ENCODE measurements at places on chromosomes 5 and 9.

DNA sequence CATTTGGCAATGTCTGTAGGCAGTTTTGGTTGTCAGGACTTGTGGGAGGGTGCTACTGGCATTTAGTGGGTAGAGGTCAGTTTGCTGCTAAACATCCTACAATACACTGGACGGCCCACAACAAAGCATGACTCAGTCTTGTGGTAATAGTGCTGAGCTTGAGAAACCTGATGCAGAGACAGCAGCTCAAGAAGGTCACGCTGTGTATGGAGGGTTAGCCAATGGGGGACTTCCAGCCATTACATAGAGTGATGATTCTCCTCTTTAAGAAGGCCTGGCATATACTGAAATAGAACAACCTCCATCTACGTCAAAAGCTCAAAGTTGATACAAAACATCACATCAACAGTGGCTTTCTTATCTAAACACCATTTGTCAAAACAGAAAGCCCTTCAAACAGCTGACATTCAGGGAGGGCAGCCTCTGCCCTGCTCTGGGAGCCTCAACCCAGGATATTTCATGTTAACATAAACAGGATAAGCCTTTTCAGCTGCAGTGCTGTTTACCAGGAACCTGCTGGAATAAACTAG is 143.0 kb downstream of the GPBP1 start:
- peak; percentile 37 for DNase-seq

DNA sequence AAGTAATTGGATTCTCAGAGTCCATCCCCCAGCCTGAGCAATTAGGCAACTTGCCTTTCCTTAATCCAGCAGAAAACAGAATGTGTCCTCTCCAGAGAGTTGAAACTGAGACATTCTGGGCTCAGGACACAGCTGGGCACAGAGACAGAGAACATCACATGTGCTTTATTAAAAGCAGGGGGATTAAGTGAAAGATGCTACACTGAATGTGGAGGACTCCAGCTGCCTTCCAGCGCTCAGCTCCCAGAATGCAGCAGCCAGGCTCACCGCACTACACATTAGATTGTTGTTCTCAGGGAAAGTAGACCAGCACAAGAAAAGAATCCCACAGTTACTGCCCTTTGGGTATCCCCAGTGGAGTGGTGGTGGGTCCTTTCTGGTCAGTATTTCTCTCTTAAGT is 141.6 kb upstream of the IL12B start:
- peak; percentile 48 for DNase-seq

- no peak for DNase-seq
Observed at GRCh38 chr9:132441404-132441803, 31.4 kb downstream of the CFAP77 start.

DNA sequence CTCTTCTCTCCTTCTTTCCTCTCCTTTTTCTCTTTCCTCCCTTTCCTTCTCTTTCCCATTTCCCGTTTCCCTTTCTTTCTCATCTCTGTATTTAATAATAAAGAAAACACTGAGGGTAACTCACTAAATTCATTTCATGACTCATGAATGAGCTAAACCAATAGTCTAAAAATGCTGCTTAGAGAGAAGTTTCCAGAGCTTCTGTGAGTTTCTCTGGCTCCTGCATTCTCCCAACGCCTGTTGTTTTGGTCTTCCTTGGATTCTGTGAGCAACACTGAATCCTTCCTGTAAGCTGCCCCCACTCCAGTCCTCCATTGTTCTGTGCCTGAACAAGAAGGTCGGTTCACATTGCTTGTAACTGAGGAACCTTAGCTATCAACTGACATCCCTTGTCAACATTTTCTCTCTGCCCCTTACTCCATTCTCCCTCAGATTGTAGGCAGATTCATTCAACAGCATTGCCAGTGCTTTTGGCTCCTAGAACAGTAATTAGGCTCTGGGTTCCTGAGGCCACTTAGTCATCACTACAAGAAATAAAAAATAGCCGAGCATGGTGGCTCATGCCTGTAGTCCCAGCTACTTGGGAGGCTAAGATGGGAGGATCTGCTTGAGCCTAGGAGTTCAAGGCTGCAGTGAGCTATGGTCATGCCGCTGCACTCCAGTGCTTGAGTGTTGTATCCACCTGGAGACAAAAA is 237.7 kb upstream of the KLF4 start:
- no peak for DNase-seq

DNA sequence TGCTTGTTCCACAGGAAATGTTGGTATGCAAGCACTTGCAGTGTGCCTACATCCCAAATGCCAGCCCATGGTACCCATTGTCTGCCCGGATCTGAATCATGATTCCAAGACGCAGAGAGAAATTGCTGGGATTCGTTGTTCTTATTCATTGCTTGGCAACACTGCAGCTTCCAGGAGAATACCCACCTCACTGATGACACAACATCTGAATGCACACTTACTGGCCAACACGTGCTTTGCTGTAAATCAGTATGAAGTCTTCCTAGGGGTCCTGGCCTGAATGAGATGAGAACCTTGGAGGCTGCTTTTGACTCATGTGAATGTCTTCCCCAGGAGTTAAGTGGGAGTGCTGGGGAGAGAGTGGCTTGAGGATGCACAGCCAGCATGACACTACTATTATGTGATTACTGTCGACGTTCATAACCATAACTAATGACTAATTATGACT is 11.6 kb downstream of the SRD5A1 start:
- no peak for DNase-seq

- no peak for DNase-seq
Observed at GRCh38 chr5:130272837-130273236, 368.6 kb downstream of the CHSY3 start.

DNA sequence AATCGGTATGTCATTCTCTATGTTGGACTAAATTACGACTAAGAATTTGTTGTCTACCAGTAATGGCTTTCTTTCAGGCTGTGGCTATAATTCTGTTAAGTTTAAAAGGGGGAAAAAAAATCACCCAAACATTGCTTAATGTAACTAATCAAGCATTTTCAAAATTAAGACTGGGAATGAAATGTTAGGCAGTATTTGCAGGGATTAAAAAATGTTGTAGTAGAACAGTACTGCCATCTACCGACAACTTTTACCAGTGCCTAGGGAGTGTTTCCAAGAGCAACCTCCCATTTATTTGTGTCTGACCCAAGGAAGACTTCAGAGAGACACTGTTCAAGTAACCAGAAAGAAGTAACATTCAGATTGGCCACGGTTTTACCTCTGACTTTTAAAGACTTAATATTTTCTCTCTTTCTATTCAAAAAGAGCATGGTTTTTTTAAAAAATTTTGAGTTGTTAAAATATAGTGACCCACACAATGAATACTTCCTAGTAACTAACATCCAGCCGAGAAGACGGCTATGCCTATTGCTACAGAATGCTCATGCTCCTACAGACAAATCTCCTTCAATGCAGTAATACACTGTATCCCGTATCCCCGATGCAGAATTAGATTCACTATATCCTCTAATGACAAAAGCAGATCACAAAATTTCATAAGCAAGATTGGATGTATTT is 92.4 kb downstream of the ARL15 start:
- peak; percentile 70 for DNase-seq

- DNase-seq, result no peak
Observed at GRCh38 chr9:78879324-78880100, 582.6 kb downstream of the PSAT1 start.

- DNase-seq, result no peak
Observed at GRCh38 chr9:32992595-32993238, 8.7 kb downstream of the APTX start.

GRCh38 chr9:126624912-126625311 is 11.2 kb downstream of the LMX1B start:
- no peak for DNase-seq

DNA sequence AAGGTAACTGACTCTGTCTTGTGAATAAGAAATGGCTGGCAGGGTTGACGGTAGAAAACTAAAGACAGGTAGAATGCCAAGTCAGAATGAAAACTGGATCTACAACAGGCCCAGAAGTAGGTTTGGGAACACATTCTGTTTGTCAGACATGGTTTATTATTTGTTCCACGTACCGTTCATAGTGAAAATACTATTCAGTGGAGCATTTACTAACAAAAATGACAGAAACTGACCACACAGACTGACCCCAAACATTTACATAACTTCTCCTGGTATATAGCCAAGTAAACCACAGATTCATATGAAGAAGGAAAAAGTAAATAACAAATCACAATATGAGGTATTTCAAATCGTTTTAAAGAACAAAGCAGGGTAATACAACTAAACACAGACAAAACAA is 73.7 kb downstream of the SLC38A9 start:
- DNase-seq, result no peak

- no peak for DNase-seq
Observed at GRCh38 chr5:19406576-19407365, 581.2 kb downstream of the CDH18 start.

DNA sequence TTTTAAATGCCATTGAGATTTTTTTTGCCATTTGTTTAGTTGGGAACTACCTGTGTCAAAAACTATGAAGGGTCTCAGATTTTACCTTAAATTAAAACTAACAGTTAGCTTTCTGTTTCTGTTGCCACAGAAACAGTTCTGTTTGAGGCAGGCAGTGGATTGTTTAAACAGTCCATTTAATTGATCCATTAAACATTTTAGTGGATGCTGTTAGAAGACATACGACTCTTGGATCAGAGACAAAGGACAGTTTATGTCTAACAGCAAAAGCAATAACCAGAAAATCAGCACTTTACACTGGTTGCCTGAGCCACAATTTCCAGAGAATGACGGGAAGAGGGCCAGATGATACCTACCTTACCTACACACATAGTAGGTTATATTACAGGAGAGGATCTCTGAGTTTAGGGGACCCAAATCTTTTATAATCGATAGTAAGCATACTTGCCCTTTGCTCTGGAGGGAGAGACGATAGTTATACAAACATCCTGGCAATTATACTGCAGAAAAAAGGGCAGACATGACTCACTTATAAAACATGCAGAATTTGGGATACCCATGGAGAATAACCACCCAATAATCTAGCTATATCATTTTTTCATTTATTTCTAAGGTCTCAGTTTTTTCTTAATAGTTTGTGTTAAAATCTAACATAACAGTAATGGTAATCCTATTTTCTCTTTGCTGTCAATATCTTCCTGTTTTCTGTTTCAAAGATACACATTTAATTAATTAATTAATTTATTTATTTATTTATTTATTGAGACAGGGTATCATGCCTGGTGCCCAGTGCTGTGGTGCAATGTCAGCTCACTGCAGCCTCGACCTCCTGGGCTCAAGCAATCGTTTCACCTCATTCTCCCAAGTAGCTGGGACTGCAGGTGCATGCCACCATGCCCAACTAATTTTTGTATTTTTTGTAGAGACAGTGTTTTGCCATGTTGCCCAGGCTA is 136.7 kb upstream of the TNFAIP8 start:
- DNase-seq, result no peak

DNA sequence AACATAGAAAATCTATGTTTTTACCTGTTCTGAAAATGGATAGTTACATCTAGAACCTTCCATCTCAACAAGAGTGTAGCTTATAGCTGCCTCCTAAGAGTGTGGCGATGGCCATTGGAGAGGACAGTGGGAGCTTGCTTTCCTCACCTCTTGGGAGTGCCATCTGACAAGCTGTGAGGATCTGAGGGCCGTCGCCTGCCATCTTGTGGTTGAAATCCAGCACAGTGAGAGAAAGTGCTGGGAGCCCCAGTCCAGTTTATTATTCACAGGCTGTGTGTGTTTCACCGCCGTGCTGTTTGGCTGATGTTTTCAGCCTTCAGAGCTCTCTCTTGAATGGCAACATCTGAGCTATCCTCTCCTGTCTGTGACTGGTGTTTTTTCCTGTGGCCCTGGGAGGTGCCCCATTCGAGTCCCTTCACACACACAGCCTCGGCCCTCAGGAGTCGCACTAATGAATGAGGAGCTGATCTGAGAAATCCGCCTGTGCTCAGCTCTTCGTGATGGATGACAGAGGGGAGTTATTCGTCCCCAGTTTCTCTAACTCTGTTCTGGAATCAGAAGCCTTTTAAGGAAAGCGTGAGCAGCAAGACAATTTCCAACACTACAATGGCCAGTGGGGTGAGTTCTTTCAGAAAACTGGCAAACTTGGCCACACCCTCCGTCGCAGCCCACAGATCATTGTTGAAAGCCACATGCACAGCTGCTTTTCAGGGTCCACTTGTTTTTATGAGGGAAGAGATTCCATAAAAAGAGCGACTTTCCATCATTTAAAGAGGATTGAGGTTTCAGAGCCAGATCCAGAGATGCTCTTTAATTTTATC is 170.3 kb downstream of the PDZD2 start:
- DNase-seq, result peak; percentile 61

GRCh38 chr5:137466889-137467288 is 32.2 kb downstream of the SPOCK1 start:
- no peak for DNase-seq

DNA sequence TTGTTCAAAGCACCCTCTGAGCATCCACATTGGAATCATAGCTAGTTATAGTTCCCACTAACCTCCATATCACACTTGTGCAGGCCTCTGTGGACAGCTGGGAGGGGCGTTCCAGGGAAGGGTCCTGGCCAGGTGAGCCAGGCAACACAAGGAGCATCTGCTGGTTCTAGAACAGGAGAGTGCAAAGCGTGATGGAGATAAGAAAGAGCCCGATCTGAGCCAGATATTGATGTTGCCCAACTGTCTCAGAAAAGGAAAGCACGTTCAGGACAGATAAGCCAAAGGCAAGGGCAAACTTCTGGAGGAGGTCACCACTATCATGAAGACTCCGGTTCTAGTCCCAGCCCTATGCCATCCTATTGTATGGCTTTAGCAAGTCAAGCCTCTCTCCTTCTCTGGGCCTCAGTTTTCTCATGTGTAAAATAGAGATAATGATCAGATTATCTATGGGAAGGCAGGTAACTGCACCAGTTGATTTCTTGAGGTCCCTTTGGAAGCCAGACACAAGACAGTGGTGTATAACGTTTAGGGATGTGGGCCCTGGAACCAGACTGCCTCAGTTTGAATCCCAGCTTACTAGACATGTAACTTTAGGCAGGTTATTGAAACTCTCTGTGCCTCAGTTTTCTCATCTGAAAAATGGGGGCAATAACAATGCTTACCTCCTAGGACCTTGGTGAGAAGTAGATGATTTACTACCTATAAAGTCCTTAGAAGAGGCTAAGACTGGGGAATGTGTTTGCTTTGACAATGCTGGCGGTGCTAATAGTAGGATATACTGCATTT is 19.8 kb downstream of the GABBR2 start:
- DNase-seq, result no peak

DNA sequence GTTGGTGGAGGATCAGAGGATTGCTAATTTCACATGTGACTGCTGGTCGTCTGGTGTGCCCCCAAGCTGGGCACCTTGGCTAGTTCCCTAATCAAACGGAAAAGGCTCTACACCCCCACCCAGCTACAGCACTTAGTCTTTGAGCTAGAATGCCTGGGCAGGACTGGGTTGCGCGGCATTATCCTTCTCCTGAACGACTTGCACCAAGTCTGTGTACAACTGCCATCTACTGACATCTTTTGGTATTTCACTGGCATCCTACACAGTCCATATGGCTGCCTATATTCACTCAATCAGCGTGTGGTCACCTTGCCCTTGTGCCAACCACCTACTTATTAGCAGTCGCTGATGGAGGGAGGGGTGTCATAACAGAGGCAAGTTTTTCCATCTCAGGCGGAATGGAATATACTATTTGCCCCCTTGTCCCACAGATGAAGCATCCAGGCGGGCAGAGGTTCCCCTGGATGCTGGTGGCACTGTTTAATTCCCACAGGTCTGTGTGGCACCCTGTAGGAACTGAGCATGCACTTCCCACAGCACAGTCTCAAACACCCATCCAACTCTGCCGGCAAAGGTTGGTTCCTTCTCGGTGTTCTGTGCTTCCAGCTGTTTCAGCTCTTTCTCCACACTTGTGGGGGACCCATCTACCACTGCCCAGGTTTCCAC is 150.1 kb downstream of the OSTF1 start:
- peak; percentile 50 for DNase-seq
